Endothelial cell (in vitro differentiated cells): ENCODE measurements at places on chromosomes 2 and 18.
A peak's percentile ranks its signal among the peaks of the same experiment; 100 is the strongest.

DNA sequence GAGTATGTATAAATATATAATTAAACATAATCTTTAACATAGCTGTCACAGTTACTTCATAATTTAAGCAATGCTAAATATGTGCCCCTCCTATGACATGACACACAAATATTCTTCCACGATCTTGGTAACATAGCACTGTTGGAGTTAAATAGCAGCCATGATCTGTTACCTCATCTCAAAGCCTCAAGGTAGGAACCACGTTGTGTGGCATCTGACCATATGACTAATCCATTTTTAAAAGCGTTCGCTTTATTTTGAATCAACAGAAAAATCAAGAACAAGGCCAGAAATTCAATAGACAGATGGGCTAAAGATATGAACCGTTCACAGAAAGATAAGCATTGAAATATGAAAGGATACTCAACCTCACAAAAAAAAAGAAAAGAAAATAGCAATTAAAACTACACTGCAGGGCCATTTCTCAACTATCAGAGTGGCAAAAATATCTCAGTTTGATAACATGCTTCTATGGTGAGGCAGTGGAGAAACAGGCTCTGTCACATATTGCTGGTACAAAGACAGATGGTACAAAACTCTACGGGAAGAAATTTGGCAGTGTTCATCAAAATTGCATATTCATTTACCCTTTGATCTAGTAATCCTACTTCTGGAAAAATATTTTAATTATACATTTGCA, 105.9 kb downstream of the TMX3 start:
- no peak for DNase-seq

DNA sequence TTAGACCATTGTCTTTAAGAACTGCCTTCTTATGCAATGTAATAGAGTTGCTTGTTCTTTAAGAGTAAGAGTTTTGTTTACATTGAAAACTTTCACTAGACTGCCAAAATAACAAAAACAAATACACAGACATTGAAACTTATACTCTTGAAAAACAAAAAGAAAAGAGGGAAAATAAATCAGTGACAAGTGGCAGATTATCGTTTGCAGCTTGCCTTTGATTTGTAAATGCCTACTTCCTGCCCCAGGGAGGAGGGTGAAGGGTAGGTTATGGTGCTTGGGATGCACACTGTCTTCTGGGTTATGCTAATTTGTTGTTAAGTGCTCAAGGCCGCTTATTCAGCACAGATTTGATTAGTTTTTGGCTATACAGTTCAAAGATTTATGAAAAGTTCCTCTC, 198.7 kb downstream of the TGIF1 start:
- DNase-seq = no peak

DNA sequence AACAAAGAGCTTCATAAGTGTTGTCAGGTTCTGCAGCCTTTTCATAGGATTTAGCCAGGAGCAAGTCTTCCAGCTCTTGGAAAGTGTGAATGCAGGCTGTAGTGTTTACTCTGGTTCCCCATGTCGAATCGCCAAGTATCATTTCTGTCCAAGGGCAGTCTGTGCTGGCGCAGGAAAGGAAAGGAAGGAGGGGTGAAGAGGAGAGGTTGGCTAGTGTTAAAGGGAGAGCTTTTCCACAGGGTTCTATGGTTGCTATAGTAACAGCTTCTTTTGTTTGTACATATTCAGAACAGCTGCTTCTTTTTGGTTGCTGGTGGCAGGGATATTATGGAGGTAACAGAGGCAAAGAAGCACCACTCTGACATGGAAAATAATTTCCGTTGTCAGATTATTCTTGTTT, 69.9 kb downstream of the KCNH7 start:
- no peak for DNase-seq

DNA sequence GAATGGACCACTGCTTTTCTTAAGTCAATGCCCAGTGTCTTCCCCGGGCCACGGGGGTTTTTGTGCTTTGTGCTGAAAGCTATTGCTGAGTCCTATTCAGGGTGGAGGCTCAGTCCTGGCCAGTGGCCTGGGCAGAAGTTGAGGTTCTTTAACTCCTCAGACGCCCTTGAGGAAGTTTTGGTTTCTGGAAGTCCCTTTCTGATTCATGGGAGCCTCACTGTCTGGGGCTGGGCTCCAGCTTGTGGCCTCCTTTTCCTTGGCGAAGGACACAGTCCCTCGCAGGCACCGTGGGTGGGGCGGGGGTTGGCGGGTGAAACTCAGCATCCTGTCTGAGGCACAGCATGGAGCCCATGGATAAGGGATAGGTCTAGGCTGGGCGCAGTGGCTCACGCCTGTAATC, 465.2 kb upstream of the HS6ST1 start:
- DNase-seq = no peak

GRCh38 chr2:143955401-143956065, 564.4 kb downstream of the ZEB2 start:
- no peak for DNase-seq

DNA sequence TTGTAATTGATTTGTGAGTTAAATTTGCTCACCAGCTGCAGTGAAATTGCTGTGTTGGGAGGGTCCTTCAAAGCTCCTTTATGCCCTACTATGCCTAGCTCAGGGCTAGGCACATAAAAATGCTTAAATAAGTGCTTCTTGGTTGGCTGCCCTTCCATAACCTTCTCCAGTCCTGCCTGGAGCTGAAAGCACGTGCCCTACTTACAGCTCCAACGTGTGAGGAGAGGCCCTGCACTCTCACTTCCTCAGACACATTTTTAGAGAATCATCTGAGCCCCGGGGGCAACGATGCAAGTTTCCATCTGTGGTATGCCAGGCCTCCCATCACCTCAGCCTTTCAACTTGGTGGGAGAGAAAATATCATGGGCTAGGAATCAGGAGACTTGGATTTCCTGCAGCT, 202.7 kb downstream of the BCL11A start:
- DNase-seq = no peak

- no peak for DNase-seq
These were observed 290.5 kb upstream of the REV1 start for GRCh38 chr2:99780276-99780675.

- no peak for DNase-seq
These were observed 60.3 kb upstream of the ACVR1 start for GRCh38 chr2:157936406-157936805.

DNA sequence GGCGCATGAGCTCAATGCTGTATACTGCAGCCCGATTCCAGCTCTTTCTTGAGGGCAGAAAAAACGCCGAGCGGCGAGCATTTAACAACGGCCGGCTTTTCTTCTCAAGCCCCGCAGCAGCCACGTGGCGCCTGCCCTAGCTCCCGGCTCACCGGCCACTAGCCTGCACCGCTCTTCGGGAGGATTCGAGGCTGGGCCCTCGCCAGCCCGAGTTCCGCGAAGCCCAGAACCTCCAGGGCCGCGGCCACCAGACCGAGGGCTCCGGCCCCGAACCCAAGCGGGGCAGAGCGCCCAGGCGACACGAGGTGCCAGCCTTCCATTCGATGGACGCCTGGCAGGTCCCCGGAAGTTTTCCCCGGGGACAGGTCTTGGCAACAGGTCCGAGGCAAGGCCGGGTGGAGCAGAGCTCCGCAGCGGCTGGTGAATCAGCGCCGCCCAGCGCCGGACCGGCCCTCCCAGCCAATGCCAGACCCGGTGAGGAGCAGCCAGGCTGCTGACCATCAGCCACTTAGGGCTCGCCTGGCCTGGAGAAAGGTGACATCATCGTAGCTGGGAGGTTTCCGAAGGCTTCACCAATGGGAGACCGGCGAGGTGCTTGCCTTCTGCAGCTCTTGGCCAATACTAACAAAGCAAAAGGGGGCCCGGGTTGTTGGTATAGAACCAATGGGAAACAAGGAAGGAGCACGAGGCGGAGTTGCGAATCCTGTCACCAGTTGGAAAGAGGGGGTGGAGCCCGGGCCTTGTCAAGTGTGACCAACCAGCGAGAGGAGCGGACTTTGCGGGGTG, 552 bp upstream of the MXD1 start:
- DNase-seq = peak; percentile 98

DNA sequence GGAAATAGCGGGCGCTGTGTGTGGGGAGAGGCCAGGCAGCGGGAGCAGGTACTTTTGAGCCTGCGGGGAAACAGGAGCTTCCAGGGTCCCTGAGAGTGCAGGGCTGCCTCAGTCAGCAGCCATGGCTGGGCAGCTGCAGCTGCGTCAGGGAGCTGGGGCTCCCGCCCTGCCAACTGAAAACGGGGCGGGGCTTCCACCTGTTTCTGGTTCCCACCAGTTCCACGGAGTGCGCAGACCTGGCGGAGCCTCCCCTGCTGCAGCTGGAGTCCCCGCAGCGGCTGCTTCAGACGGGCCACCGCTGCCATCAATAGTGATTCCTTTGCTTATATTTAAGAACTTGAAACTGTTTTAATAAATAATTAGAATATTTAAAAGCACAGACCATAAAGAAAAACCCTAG, 30.6 kb upstream of the RPRM start:
- no peak for DNase-seq

GRCh38 chr2:79771493-79771892, 258.6 kb downstream of the CTNNA2 start:
- DNase-seq = no peak

DNA sequence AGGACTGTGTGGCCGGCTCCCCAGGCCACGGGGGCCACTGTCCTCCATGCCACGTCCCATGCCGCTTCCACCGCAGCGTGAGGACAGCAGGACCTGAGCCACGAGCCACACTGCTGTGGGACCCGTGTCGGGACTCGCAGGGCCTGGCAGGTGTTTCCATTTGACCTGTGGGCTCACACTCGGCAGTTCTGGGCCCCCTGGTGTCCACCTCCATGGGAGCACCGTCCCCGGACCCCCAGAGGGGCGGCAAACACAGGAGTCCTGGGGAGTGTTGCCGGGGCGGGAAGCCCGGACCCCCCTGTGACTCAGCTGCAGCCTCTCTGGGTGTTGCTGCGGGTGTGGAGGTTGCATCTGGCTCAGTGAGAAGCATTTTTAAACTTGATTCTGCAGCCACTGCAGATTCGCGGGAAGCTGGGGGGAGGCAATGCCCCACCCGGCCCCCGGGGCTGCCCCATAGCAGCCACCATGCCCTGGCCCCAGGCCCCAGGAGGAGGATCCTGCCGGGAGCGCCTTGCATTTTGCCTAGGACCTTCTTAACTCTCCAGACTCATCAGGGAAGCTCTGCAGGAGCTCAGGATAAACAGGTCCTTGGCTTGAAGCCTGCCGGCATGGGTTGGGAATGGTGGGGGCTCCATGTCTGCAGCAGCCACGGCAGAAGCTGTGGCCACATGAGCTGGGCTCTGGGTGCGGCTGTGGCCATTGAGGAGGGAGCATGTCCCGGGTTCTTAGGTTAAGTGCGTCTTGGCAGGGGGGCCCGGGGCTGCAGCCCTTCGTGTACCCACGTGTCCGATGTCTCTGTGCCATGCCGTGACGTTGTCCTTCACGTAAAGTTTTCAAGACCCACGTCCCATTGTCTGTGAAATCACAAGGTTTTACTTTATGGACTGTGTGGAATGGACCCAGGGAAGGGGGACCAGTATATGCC, 30.9 kb downstream of the NFATC1 start:
- no peak for DNase-seq

DNA sequence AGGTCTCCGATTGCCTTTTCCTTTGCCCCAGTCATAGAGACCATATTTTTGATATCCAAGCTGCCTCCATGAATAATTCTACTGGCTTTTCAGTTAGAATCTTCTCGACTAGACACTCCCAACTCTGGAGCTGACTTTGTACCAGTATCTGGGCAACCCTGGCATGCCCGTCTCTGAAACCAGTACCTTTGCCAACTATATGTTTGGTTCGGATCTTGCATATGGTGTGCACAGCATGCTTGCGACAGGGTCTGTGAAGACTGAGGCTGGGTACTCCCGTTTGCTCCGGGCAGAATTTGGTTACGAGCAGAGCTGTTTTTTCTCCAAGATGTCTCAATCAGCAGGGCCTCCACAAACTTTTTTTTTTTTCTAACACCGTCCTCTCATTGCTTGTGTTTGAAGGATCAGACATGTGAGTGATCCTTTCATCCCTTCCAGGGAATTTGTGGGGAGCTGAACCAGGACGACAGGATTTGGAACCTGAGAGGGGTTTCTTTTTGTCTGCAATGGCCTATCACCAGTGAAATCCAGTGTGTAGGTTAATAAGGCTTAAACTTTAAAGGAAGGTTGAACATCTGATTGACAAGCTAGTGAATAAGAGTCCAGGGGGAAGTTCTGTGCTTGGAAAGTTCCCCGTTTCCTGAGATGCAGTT, 322.3 kb downstream of the MYCN start:
- no peak for DNase-seq
